ENCODE measurements at places on chromosomes 5 and 9. TPM values are rescaled to one million over a fixed set of nuclear protein-coding genes. Genes with fewer than 3 reads are reported as not detected.

GRCh38 chr5:98927242-98927988 is 1.4 kb downstream of the CHD1 start:
- peak; percentile 64 for DNase-seq

GRCh38 chr9:129140397-129141065 is 29.3 kb downstream of the PTPA start:
- DNase-seq, result no peak

- DNase-seq, result no peak
These were observed 50.1 kb downstream of the TNFSF8 start for GRCh38 chr9:114880291-114880745.

- DNase-seq, result no peak
These were observed 203.3 kb upstream of the DMRT1 start for GRCh38 chr9:638152-638551.

GRCh38 chr9:126330536-126330935 is 3.9 kb downstream of the MVB12B start:
- no peak for DNase-seq

DNA sequence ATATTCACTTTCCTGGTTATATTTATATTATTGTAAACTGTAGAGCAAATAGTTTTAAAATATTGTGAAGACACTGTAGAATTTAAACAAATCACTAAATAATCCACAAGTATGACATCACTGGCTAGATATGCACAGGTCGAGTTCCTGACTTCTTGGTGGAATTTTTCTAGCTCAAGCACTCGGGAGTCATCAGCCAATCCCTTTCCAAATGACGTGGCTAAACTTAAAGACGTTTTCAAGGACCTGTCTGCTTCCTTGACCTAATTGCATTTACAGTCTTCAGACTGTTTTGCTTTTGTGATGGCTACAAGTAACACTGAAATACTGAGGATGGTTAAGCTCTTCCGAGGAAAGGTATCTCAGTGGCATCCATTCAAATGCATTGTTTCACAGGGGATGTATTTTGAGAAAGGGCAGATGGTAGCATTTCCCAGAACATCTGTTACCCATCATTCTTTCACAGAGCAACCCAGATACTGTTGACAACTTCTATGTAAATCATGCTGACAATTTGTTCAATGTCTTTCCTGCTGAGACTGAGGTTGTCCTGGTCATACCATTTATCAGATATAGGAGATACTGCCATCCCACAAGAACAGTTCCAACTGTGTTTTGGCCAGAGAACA is 262.8 kb downstream of the CDH10 start:
- DNase-seq, result no peak

DNA sequence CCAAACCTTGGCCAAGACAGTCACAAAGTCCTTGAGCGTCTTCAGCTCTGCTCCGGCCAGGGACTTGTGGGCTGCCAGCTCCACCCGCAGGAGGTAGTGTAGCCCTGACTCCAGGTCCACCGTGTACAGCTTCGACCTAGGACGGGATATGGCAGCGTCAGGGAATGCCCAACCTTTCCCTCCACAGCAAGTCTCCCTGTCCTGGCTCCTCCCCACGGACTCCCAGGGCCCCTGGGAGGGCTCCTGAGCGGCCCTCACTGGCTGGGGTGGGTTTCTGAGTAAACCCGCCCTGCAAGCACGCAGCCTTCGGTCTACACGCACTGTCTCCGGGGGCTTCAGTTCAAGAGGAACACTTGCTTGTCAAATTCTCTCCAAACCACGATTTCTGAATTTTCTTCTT is 13.7 kb upstream of the LHX3 start:
- DNase-seq, result no peak

DNA sequence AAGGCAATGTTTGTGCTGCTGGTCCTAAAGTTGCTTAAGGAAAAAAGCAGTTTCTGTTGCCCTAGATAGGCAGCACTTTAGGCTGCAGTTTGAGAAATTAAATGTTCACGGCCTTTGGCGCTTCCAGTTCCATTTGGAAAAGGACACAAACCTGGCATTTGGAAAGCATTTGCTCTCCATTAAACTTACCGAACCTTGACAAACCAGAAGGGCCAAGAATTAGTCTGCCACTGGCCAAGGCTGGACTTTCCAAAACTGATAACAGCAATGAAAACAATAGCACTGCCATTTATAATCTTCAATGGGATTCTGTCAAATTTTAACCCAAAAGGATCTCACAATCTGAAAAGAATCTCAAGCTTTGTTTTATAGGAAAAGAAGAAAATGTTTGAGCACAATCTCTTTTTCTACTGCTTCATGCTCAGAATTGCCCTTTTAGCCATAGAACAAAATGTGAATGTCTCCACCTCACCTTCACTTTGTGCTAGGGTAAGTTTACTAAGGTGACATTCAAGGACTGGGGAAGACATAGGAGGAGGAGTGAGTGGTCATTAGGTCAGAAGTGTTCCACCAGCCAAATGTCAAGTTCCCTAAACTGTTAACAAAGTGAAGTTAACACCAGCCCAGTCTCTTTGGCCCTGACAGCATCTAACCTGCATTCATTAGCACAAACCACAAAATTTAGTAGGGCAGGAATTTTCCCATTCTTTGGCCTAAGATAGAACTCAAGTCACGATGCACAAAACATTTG is 583.4 kb upstream of the DMAC1 start:
- no peak for DNase-seq

DNA sequence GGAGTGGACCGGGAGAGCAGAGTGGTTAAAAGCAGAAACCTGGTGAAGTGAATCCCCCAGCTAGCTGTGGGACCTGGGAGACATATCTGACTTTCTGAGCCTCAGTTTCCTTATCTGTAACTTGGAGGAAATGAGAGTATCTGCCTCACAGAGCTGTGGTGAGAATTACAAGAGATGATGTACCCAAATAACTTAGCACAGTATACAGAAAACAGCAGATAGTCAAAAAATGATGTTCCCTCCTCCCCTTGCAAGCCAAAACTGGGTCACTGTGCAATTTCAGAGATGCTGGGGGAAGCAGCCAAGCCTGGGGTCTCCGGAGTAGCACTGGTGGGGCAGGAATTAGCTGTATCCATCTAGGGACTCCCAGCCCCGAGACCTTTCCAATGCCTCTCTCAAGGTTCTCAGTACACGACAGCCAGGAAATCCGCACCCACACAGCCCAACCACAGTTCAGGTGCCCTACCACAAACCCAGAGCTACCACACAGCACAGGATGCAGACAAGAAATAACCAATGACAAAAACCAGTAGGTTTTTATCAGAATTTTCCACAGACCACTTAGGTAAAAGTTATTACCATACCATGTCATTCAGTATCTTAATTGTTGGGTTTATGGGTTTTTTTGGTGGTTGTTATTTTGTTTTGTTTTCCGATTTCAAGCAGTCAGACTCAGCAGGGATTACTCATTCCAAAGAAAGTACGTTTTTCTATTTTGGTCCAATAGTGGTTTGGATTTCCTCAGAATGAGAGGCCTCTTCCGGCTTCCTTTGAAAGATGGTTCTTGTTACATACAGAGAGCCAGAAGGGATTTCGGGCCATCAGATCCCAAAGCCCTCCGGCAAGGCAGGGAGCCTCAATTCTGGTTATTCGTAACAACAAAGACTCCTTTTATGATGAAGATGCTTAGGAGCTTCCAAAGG is 4.9 kb upstream of the HRH2 start:
- peak; percentile 75 for DNase-seq

DNA sequence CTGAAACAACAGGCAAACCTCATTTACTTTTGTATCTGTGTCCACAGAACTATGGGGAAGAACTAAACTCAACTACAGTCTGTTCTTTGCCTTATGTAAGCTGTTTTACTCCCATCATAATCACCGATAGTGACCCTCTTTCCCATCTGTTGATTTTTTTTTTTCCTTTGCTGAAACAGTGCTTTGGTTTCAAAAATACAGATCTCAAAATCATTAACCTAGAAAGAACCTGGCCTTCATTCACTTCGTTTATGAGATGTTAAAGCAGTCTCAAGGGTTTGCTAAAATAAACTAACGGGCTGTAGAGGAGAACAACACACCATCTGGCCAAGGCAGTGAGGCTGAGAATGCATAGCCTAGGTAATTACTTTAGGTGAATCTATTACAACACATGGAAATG is 706.6 kb upstream of the ZNF608 start:
- DNase-seq, result no peak

DNA sequence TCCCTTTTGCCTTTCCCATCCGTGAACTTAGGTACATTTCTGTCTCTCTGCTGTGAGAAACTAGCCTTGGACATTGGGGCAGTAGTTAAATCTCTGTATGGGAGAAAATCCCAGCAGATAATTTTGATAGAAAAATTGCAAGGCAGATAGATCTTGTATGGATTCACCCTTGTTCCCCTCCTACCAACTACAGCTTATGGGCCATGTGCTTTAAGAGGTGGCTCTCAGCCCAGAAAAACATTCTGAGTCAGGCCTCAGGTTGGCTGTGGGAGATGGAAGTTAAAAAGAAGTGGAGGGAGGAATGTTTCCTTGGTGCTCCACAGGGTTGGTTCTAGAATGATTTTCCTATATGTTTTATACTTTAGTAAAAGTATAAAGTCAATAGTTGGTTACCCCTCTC is 1.4 kb upstream of the KDM3B start:
- peak; percentile 58 for DNase-seq

DNA sequence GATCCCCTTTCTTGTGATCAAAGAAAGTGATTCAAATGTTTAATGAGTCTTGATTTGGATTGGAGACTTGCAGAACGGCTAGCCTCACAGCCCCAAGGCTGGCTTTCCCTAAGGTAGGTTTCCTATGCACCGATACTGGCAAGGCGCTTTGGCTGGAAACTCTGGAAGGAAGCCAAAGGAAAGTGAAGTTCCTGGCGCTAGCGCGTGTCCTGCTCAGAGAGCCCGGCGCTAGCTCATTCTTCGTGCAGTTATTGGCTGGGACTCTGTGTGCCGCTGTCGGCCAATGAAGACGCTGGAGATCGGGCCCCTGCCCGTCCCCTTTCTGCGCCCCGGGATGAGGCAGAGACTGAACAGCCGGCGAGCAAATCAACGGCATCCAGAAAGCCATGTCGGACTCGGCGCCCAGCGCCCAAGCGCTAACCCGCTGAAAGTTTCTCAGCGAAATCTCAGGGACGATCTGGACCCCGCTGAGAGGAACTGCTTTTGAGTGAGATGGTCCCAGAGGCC is at the start of gene PCDHGC3:
PCDHGC3 (plus strand) TSS at position 342 of the 507 bp plus-strand sequence; CDS start at position 493, 151 bp downstream.
- DNase-seq, result peak; percentile 96

DNA sequence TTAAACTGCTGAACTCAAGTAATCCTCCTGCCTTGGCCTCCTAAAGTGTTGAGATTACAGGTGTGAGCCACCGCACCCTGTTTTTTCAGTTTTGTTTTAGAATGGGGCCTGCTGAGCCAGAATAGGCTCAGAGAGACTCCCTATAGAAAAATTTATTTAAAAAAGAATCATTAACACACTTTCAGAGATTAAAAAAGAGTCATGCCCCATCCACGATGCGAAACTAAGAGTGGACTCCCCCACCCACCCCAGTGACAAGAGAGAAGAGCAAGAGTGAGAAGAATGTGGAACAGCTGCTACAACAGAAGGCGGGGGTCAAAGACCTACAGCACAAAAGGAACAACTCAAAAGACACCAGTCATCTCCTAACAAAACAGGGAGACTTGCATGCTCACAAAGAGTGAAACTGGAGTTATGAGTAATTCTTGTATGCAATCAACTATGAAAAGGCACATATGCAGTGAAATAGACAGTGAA is 47.2 kb downstream of the GLDC start:
- DNase-seq, result no peak

DNA sequence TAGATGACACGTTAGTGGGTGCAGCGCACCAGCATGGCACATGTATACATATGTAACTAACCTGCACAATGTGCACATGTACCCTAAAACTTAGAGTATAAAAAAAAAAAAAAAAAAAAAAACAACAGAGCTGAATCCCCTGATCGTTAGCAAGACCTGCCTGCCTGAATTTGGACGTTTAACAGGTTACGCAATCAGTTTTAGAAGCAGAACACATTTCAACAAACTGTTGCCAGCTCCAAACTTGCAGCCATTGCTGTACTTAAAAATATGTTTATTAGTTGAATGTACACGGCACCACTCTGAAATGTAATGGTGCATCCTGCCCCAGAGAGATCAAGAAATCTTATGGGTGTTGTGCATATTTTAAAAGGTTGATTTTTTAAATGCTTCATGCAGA is 680.0 kb downstream of the TLE4 start:
- DNase-seq, result no peak

DNA sequence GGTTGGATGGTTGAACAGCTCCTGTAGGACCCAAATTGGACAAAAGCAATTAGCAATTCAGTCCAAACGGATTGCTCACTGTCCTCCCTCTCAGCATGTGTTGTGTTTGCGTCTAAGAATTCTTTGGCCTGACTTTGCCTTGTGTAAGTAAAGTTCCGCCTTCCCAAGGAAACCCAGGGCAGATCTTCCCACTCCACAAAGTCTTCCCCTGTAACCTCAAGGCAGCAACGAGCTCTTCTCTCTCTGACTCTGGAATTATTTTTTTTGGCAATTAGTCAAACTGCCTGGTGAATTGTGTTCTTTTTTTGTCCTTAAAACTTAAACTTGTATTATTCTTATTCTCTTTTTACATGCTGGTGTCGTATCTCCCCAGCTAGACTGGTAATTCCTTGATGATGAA is 20.7 kb upstream of the BASP1 start:
- no peak for DNase-seq

DNA sequence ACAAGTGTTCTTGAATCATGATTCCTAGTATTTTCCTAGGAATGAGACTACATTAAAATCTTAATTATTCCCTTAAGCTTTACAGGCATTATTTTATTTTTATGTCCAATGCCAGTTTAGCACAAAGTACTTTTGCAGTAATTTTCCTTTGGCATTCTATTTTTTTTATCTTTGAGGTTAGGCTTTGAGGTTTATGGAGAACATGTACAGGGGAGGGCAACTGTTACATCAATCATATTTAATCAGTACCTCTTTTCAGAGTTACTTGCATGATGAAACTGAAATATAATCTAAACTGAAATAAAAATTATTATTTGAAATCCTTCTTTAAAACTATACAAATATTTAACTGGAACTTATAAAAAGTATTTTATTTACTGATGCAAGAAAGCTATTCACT is 118.2 kb upstream of the MPDZ start:
- no peak for DNase-seq

- DNase-seq, result no peak
These were observed 153 bp downstream of the ADAMTS2 start for GRCh38 chr5:179345183-179345432.

IFNE gene
- total RNA-seq, result not detected

THOC3 gene
- total RNA-seq, result 124 TPM

GDF9 gene
- total RNA-seq, result not detected

ARHGEF39 gene
- 2.9 TPM for total RNA-seq

SGCD gene
- total RNA-seq, result 1.4 TPM

CFAP157 gene
- not detected for total RNA-seq

CDC26 gene
- total RNA-seq, result 120 TPM

KCNT1 gene
- total RNA-seq, result not detected

Measured in Daoy (cell line).